Astrocyte (in vitro differentiated cells and primary cell): ENCODE measurements at places on chromosomes 4 and X. TPM values are rescaled to one million over a fixed set of nuclear protein-coding genes. Genes with fewer than 3 reads are reported as not detected.

DNA sequence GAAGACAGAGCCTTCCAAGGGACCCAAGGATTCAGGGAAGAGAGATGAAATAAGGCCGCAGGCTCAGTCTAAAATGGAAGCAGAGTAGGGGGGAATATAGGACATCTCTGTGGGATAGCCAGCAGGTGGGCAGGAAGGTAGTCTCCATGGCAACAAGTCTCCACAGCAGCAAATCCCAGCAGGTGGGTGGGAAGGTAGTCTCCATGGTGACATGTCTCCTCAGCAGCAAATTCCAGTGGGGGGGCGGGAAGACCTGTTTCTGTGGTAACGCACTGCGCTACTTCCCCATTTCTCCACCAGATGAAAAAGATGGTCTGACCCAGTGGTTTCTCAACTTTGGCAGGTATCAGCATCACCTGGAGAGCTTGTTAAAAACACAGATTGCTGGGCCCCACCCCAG is 18.3 kb downstream of the NLGN3 start:
- H3K4me1 ChIP-seq, result no peaks in the 10 kb centered on the region
- H3K4me3 ChIP-seq, result no peak overlapping the region
- H3K27ac ChIP-seq, result no peak overlapping the region
- H3K36me3 ChIP-seq, result no peaks in the 10 kb centered on the region
- DNase-seq, result no peak

- H3K27me3 ChIP-seq, result no peaks in the 10 kb centered on the region
- no peak overlapping the region for H3K27ac ChIP-seq
- H3K4me1 ChIP-seq, result peaks cover 8% of the 10 kb centered on the region
- peak; percentile 63 for DNase-seq
- H3K4me3 ChIP-seq, result no peak overlapping the region
- H3K36me3 ChIP-seq, result no peaks in the 10 kb centered on the region
Observed at GRCh38 chr4:87949961-87950360, 25.6 kb upstream of the SPP1 start.

- no peaks in the 10 kb centered on the region for H3K27me3 ChIP-seq
- peak overlapping the region; percentile 44 for H3K27ac ChIP-seq
- no peak overlapping the region for H3K4me3 ChIP-seq
- H3K36me3 ChIP-seq, result peaks cover 25% of the 10 kb centered on the region
- DNase-seq, result no peak
Observed at GRCh38 chr4:57098415-57098814, 11.8 kb downstream of the IGFBP7 start.

GRCh38 chrX:25028726-25029125 is 13.0 kb upstream of the ARX start:
- no peaks in the 10 kb centered on the region for H3K36me3 ChIP-seq
- peaks cover 8% of the 10 kb centered on the region for H3K27me3 ChIP-seq
- no peak overlapping the region for H3K4me3 ChIP-seq
- no peak overlapping the region for H3K27ac ChIP-seq

GRCh38 chr4:105430811-105431210 is 43.1 kb downstream of the PPA2 start:
- H3K36me3 ChIP-seq, result peaks cover 2% of the 10 kb centered on the region
- H3K4me3 ChIP-seq, result no peak overlapping the region
- no peak overlapping the region for H3K27ac ChIP-seq
- no peak for DNase-seq

- no peaks in the 10 kb centered on the region for H3K4me1 ChIP-seq
- no peak overlapping the region for H3K27ac ChIP-seq
- H3K27me3 ChIP-seq, result no peaks in the 10 kb centered on the region
Observed at GRCh38 chr4:32032136-32032672, 1312.0 kb downstream of the PCDH7 start.

GRCh38 chr4:26557164-26557563 is 26.7 kb upstream of the TBC1D19 start:
- H3K27ac ChIP-seq, result peak overlapping the region; percentile 39
- H3K4me1 ChIP-seq, result no peaks in the 10 kb centered on the region
- H3K36me3 ChIP-seq, result no peaks in the 10 kb centered on the region
- no peaks in the 10 kb centered on the region for H3K27me3 ChIP-seq
- H3K4me3 ChIP-seq, result no peak overlapping the region

DNA sequence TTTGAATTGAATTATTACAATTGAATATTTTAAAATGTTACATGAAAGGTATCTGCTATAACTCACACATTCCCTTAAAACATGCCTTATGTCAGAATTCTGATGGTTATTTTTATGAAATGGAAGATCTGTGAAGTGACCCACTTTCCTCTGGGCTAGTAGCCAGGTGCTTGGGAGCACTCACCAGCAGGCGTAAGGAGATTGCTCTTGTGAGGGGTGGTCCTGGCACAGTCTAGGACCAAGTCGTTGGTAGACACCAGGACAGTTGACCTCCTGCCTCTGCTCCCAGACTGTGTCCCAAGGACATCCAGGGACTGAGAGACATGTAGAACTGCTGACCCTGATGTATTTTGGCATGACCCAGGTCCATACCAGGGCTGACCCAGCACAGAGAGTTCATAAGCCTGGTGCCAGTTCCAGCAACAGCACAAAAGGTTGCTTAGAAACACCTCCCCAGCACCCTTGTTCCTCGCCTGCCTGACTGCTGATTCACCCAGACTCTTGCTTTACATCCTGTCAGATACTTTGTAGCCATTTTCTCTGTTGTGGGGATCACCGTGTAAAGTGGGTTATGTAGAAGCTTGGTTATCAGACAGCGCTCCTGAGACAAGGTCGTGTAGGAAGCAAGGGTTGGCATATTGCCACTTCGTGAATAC is 48.5 kb downstream of the NELFA start:
- H3K36me3 ChIP-seq, result peaks cover 42% of the 10 kb centered on the region
- no peaks in the 10 kb centered on the region for H3K27me3 ChIP-seq
- peaks cover 11% of the 10 kb centered on the region for H3K4me1 ChIP-seq
- no peak overlapping the region for H3K4me3 ChIP-seq

- no peaks in the 10 kb centered on the region for H3K27me3 ChIP-seq
- peak; percentile 44 for DNase-seq
- peaks cover 7% of the 10 kb centered on the region for H3K4me1 ChIP-seq
- no peak overlapping the region for H3K4me3 ChIP-seq
- H3K36me3 ChIP-seq, result no peaks in the 10 kb centered on the region
Observed at GRCh38 chr4:186823989-186824388, 100.3 kb upstream of the FAT1 start.

DNA sequence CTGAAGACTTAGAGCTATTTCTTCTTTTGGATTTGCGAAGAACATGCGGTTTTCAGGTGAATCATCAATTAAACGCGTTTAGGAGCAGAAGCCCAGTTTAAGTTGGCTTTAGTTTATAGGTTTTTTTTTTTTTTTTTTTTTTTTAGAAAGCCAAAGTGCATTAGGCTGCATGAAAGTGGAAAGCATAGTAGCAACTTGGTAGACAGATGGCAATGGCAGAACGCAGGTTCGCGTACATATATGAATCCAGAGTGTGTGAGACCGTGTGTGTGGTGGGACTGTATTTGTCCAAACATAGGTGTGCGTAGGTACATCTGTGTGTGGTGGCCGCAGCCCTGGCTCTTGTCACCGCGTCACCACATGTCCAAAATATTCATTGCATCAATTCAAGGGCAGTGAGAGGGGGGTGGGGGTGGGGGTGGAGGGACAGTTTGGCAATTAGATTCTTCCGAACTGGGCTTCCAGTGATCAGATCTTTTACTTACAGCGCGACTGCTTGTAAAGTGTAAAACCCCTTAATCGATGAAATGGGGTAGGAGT is 901 bp downstream of the JADE1 start:
- H3K4me3 ChIP-seq, result peak overlapping the region; percentile 93
- no peaks in the 10 kb centered on the region for H3K27me3 ChIP-seq
- no peaks in the 10 kb centered on the region for H3K36me3 ChIP-seq
- no peaks in the 10 kb centered on the region for H3K4me1 ChIP-seq
- peak overlapping the region; percentile 89 for H3K27ac ChIP-seq

DNA sequence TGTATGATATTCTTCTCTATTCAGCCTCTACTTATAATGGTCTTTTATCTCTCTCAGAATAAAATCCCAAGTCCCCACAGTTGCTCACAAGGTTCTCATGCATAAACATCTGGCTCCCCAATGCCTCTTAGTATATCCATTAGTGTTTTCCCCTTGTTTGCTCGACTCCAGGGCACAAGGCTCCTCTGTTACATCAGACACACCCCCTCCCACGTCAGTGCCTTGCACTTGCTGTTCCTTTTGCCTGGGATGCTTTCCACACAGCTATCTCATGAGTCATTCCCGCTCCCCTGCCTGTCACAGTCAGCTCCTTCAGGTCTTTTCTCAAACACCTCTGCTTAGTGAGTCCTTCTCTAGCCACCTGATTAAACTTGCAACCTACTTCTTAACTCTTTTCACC is 260.2 kb downstream of the IL1RAPL1 start:
- no peaks in the 10 kb centered on the region for H3K36me3 ChIP-seq
- no peak overlapping the region for H3K4me3 ChIP-seq
- peak; percentile 72 for DNase-seq
- H3K27me3 ChIP-seq, result no peaks in the 10 kb centered on the region
- no peak overlapping the region for H3K27ac ChIP-seq

GRCh38 chr4:960140-960635 is 13.2 kb downstream of the DGKQ start:
- H3K27me3 ChIP-seq, result no peaks in the 10 kb centered on the region
- H3K36me3 ChIP-seq, result no peaks in the 10 kb centered on the region
- no peak overlapping the region for H3K4me3 ChIP-seq
- no peak overlapping the region for H3K27ac ChIP-seq
- H3K4me1 ChIP-seq, result no peaks in the 10 kb centered on the region
- no peak for DNase-seq

DNA sequence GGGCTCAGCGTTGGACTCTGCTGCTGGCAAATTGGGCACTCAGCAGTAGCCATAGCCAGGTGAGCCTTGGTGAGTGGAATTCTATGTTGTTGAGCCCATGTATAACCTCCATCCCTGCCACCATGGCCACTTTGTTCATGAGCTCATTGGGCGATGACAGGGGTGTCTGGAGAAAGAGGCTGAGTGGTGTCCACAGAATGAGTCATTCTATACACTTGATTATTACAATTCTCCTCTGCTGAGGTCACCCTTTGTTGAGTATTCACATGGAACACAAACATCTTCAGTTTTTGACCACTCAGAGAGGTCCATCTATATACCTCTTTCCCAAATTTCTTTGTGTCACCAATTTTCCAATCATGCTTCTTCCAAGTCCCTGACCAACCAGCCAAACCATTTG is 1341.7 kb downstream of the PCDH7 start:
- H3K4me3 ChIP-seq, result no peak overlapping the region
- H3K27ac ChIP-seq, result no peak overlapping the region
- no peaks in the 10 kb centered on the region for H3K4me1 ChIP-seq
- no peak for DNase-seq
- H3K27me3 ChIP-seq, result no peaks in the 10 kb centered on the region
- no peaks in the 10 kb centered on the region for H3K36me3 ChIP-seq

GRCh38 chr4:1797861-1798579 is 4.9 kb downstream of the FGFR3 start:
- peaks cover 7% of the 10 kb centered on the region for H3K27me3 ChIP-seq
- H3K27ac ChIP-seq, result no peak overlapping the region
- no peaks in the 10 kb centered on the region for H3K4me1 ChIP-seq
- DNase-seq, result no peak
- no peak overlapping the region for H3K4me3 ChIP-seq

DNA sequence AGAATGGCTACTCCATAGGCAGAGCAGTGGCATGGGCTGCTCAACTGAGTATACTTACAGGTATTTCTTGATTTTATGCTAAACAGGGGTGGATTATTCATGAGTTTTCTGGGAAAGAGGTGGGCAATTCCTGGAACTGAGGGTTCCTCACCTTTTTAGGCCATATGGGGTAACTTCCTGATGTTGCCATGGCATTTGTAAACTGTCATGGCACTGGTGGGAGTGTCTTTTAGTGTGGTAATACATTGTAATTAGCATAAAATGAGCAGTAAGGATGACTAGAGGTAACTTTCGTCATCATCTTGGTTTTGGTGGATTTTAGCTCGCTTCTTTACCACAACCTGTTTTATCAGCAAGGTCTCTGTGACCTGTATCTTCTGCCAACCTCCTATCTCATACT is 48.2 kb upstream of the HPSE start:
- H3K4me3 ChIP-seq, result no peak overlapping the region
- DNase-seq, result no peak
- H3K36me3 ChIP-seq, result no peaks in the 10 kb centered on the region
- H3K27me3 ChIP-seq, result peaks cover 2% of the 10 kb centered on the region
- H3K27ac ChIP-seq, result no peak overlapping the region

DNA sequence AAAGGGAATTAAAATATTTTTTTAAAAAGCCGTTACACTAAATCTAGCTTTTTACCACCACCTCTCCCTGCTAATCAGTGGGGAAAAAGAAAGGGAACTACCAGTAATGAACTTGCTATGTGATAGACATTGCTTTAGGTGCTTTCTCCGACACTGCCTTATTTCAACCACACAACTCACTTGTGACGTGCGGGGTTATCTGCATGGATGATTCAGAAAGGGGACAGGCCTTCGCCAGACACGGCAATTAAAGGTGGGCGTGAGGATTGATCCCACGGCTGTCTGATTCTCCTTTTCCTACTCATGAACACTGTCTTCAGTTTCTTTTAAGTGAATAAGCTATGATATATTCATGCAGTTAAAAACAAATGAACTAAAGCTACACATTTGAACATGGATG is 882 bp upstream of the CXCR3 start:
- no peak overlapping the region for H3K27ac ChIP-seq
- H3K4me3 ChIP-seq, result no peak overlapping the region
- no peaks in the 10 kb centered on the region for H3K36me3 ChIP-seq
- H3K4me1 ChIP-seq, result no peaks in the 10 kb centered on the region
- DNase-seq, result peak; percentile 25

GRCh38 chr4:86048426-86048825 is 311.4 kb downstream of the MAPK10 start:
- H3K4me1 ChIP-seq, result no peaks in the 10 kb centered on the region
- H3K36me3 ChIP-seq, result no peaks in the 10 kb centered on the region
- H3K27me3 ChIP-seq, result no peaks in the 10 kb centered on the region
- DNase-seq, result peak; percentile 49
- H3K27ac ChIP-seq, result no peak overlapping the region

GRCh38 chrX:24767557-24767956 is 73.8 kb downstream of the POLA1 start:
- no peak overlapping the region for H3K4me3 ChIP-seq
- H3K27ac ChIP-seq, result no peak overlapping the region
- no peaks in the 10 kb centered on the region for H3K36me3 ChIP-seq
- H3K27me3 ChIP-seq, result no peaks in the 10 kb centered on the region
- no peak for DNase-seq
- H3K4me1 ChIP-seq, result no peaks in the 10 kb centered on the region

DNA sequence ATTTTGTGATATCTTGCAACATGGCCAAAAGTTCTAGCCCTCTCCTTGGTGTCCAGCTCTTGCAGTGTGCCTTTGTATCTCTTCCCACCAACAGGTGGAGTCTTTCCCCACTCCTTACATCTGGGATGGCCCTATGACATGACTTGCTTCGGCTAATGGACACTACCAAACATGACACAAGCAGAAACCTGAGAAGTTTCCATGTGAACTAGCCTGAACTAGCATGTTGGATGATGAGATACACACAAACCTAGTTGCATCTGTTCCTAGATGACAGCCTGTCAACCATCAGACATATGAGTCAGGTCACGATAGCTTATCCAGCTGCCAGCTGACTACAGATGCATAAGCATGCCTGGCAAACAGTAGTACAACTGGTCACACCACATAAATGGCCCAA is 207.5 kb upstream of the FTHL17 start:
- H3K36me3 ChIP-seq, result no peaks in the 10 kb centered on the region
- no peak overlapping the region for H3K27ac ChIP-seq
- H3K27me3 ChIP-seq, result no peaks in the 10 kb centered on the region
- DNase-seq, result no peak

CSN1S1 gene
- not detected in 2 replicates for total RNA-seq

SPIN2A gene
- total RNA-seq, result 1.2 TPM in 2 replicates

NDST4 gene
- total RNA-seq, result not detected in 2 replicates

FAM236B gene
- total RNA-seq, result not detected in 2 replicates

RGN gene
- not detected in 2 replicates for total RNA-seq

UGT2A1 gene
- not detected in 2 replicates for total RNA-seq

UTP3 gene
- total RNA-seq, result 34.9 and 37.0 TPM in 2 replicates

H2BW2 gene
- total RNA-seq, result not detected in 2 replicates
